ENCODE measurements at places on chromosomes 3 and 15. TPM values are rescaled to one million over a fixed set of nuclear protein-coding genes. Genes with fewer than 3 reads are reported as not detected.
A peak's percentile ranks its signal among the peaks of the same experiment; 100 is the strongest.

GRCh38 chr3:123337948-123338619, 110.8 kb downstream of the ADCY5 start:
- no peak for DNase-seq
- no peak overlapping the region for H3K27ac ChIP-seq
- H3K36me3 ChIP-seq, result no peaks in the 10 kb centered on the region
- H3K4me1 ChIP-seq, result peaks cover 9% of the 10 kb centered on the region

STRIT1 gene
- total RNA-seq, result not detected

- no peaks in the 10 kb centered on the region for H3K4me1 ChIP-seq
- H3K27me3 ChIP-seq, result no peaks in the 10 kb centered on the region
- no peak for DNase-seq
- H3K27ac ChIP-seq, result no peak overlapping the region
Observed at GRCh38 chr3:127399154-127399553, 111.3 kb upstream of the PRR20G start.

GRCh38 chr15:80480171-80480811, 76.1 kb downstream of the ARNT2 start:
- H3K36me3 ChIP-seq, result no peaks in the 10 kb centered on the region
- no peak overlapping the region for H3K4me3 ChIP-seq

BUB1B gene
- 0.89 TPM for total RNA-seq

- no peaks in the 10 kb centered on the region for H3K27me3 ChIP-seq
- H3K4me1 ChIP-seq, result no peaks in the 10 kb centered on the region
- no peaks in the 10 kb centered on the region for H3K36me3 ChIP-seq
Observed at GRCh38 chr15:85819938-85820337, 25.2 kb upstream of the KLHL25 start.

DNA sequence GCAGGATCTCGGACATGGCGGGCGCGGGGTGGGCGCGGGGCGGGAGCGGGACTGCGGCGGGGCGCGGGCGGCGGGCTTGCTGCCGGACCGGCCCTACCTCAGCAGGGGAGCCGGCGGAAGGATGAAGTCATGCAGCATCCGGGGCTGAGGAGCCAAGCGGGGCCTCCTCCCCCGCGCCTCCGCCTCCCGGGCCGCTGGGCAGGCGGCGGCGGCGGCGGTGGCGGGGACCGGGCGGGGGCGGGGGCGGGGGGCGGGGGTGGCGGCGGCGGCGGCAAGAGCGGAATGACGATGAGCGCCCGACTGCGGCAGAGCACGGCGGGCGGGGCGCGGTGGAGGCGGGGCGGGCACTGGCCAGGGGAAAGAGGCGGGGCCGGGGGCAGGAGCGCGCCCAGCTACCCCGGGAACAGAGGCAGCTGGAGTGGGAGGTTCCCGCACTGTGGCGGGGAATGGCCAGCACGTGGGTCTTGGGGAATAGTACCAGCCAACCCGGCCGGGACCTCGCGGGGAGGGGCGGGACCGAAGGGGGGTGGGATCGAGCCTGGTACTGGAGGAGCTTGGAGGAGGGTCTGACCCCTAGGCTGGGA, at the start of gene CAMK2N2:
Gene CAMK2N2, minus strand, starts transcription at position 284 of the 584 bp plus-strand sequence. Its CDS starts 268 bp downstream, at position 16.
- no peaks in the 10 kb centered on the region for H3K36me3 ChIP-seq
- no peak within 1 kb of the TSS for H3K27ac ChIP-seq
- no peaks in the 10 kb centered on the region for H3K27me3 ChIP-seq
- H3K4me3 ChIP-seq, result peak within 1 kb of the TSS; percentile 61
- peak; percentile 71 for DNase-seq

DNA sequence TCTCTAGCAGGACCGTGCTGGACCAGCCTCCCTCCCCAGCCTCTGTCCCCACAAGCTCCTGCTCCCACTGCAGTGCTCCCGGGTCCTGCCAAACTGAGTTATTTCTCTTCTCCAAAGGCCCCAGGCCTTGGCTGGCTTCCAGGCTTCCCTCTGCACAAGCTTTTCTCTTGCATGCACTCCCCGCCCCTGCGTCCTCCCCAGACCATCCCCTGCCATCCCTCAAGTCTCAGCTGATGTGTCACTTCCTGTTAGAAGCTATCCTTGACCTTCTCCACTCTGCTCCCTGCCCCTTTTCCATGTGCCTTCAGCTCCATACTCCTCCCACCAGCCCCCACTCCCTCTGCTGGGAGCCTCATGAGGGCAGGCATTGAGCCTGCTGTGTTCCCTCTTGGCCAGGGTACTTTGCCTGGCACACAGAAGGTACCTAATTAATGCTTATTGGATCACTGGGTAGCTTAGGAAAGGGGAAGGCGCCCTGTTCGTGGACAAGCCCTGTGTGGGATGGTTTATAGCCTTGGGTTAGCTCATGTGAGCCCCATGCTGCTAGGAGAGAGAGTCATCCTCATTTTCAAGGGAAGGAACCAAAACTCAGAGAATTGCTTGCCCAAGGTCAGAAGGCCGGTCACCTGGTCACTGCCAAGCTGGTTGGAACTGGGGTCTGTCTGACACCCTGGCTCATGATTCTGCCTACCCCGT, 56.4 kb downstream of the FEM1B start:
- no peaks in the 10 kb centered on the region for H3K36me3 ChIP-seq
- no peaks in the 10 kb centered on the region for H3K27me3 ChIP-seq
- H3K4me3 ChIP-seq, result no peak overlapping the region
- DNase-seq, result no peak

DNA sequence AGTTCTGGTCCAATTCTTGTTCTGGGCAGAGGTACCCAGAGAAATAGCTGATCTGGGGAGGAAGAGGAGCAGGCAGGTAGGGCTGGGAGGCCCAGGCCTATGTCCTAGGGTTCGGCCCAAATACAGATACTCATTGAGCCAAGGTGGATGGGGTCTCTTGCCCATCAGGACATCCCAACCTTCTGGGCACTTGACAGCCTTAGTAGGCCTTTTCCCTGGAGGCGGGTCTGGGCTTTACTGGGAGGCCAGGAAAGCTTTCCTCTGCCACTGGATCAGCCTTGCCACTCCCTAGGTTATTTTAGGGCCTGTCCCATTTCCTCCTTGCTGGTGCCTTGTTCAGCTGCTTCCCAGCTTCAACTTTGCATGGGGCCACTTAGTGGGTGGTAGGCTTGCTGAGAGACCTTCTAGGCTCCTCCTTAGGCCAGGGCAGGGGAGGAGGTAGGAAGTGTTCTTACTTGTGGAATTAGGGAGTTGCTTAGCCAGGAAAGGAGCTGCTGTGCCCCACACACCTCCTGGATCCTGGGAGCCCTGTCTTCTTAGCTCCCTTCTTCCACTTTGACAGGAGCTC, 9.7 kb downstream of the TEX264 start:
- peak overlapping the region; percentile 17 for H3K4me3 ChIP-seq
- peaks cover 21% of the 10 kb centered on the region for H3K36me3 ChIP-seq
- H3K27me3 ChIP-seq, result no peaks in the 10 kb centered on the region
- no peak for DNase-seq
- peaks cover 100% of the 10 kb centered on the region for H3K4me1 ChIP-seq

DNA sequence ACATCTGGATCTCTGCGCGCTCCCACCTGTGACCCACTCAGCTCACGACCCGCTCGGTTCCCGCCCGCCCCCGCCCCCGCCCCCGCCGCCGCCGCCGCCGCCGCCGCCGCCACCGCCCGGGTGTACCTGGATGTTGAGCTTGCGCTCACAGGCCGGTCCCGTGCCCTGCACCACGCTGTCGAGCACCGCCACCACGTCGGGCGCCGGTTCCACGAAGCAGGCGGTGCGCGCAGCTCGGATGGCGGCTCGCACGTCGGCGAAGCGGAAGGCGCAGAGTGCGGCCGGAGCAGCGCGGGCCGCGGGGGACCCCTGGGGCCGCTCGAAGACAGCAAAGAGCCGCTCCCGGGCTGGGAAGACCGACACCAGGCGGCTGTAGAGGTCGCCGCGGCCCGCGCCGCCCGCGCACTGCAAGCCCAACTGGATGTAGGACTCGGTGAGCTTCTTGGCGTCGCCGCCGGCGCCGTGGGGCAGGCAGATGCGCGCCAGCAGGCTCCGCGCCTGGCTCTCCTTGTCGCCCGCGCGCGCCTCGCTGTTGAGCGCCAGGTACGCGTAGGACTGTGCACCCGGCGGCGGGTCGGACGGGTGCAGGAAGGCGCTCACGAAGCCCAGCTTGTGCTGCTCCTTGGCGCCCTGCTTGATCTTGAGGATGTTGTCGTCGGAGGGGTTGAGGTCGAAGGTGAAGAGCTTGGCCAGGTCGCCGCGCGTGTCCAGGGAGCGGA, 1.1 kb downstream of the PLXND1 start:
- DNase-seq, result peak; percentile 50
- peaks cover 28% of the 10 kb centered on the region for H3K4me1 ChIP-seq
- H3K27ac ChIP-seq, result no peak overlapping the region
- no peaks in the 10 kb centered on the region for H3K36me3 ChIP-seq
- H3K27me3 ChIP-seq, result no peaks in the 10 kb centered on the region
- H3K4me3 ChIP-seq, result peak overlapping the region; percentile 62

DNA sequence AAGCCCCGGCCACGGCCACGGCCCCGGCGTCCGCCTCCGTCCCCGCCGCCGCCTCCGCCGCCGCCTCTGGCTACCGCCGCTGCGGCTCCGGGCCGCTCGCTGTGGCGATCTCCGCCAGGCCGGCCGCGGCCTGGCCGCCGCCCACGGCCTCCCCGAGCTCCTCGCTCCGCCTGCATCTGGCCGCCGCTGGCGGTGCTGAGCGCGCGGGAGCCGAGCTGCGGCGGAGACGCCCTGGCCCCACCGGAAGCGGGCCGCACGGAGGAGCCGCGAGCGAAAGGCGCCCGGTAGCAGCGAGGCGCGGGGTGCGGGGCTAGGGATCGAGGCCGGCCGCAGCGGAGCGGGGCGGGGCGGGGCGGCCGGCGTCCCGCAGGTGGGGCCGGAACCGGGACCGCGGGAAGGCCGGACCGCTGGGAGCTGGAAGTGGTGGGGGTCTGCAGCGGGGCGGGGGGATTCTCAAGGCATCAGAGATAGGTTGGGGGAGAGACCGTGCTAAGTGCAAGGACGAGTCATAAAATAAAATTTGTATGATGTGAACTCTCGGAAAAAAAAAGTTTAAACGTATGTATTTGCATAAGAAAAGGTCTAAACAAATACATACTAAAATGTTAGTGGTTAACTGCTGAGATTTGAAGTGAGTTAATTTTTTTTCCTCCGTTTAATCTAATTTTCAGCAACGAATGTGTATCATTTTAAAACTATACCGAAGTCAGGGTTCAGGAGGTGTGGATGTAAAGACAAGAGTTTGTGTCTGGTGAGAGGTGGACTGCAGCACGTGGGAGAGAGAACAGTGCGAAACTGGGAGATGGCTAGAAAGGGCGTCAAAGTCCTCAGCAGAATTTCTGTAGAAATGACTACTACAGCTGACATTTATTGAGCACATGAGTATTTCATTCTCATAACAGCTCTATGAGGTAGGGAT, at the start of gene AVEN:
Gene AVEN, minus strand, starts transcription at position 334 of the 919 bp plus-strand sequence. Its CDS starts 158 bp downstream, at position 176.
- DNase-seq, result peak; percentile 68
- H3K36me3 ChIP-seq, result no peaks in the 10 kb centered on the region
- peak within 1 kb of the TSS; percentile 73 for H3K27ac ChIP-seq
- H3K4me1 ChIP-seq, result peaks cover 13% of the 10 kb centered on the region
- H3K27me3 ChIP-seq, result no peaks in the 10 kb centered on the region
- H3K4me3 ChIP-seq, result peak within 1 kb of the TSS; percentile 92

GRCh38 chr3:126364731-126365301, 7.6 kb upstream of the KLF15 start:
- no peaks in the 10 kb centered on the region for H3K4me1 ChIP-seq
- no peaks in the 10 kb centered on the region for H3K36me3 ChIP-seq
- peaks cover 7% of the 10 kb centered on the region for H3K27me3 ChIP-seq
- no peak overlapping the region for H3K4me3 ChIP-seq
- no peak overlapping the region for H3K27ac ChIP-seq
